Activated T-cell treated with anti-CD3 and anti-CD28 coated beads, Interleukin-2, amount 50 U/mL, for 1 hour (primary cell): ENCODE measurements at places on chromosomes 3 and 15.
A peak's percentile ranks its signal among the peaks of the same experiment; 100 is the strongest.

- no peak for DNase-seq
Measured at GRCh38 chr3:44584646-44585501, at the start of gene ZNF660. ZNF660 (plus strand) TSS chr3:44584964; CDS start chr3:44594194, 9,230 bp downstream.

- no peak for DNase-seq
Measured at GRCh38 chr3:195750797-195751520, 30.2 kb downstream of the MUC20 start.

GRCh38 chr3:186097663-186098451, 11.0 kb downstream of the ETV5 start:
- no peak for DNase-seq

DNA sequence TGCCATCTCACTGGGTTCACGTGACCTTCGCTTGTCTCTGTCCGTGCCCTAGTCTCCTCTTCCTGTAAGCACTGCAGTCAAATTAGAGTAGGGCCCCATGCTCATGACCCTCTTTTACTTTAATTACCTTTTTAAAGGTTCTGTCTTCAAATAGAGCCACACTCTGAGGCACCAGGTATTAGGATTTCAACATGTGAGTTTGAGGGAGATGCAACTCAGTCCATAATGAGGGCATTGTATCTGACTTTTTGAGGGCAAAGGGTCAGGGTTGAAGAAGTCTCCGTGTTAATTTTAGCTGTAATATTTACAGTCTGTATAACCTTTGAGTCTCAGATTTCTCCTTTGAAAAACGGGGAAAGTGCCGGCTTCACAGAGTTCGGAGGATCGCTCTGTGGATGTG, 82.9 kb downstream of the CHRNA7 start:
- no peak for DNase-seq

DNA sequence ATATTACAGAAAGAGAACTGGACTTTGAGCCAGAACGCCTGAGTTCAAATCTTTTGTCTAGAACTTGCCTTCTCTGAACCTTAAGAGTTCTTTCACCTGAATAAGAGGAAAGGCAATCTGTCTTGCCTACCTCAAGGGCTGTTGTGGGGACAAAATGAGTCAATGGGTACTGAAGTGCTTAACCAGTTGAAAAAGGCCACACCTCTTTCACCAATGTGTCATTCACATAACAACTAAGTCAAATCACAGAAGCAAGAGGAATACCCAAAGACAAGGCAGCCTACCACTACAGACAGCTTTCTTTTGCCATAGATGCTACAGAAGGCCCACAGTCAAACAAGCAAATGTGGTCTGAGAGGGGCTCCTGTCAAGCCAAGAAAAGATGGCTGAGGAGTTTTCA, 39.7 kb downstream of the NBEAL2 start:
- DNase-seq, result no peak

GRCh38 chr3:178184833-178185232, 351.4 kb upstream of the KCNMB2 start:
- DNase-seq, result no peak

GRCh38 chr3:151379083-151379734, 5.3 kb downstream of the P2RY12 start:
- DNase-seq, result no peak

DNA sequence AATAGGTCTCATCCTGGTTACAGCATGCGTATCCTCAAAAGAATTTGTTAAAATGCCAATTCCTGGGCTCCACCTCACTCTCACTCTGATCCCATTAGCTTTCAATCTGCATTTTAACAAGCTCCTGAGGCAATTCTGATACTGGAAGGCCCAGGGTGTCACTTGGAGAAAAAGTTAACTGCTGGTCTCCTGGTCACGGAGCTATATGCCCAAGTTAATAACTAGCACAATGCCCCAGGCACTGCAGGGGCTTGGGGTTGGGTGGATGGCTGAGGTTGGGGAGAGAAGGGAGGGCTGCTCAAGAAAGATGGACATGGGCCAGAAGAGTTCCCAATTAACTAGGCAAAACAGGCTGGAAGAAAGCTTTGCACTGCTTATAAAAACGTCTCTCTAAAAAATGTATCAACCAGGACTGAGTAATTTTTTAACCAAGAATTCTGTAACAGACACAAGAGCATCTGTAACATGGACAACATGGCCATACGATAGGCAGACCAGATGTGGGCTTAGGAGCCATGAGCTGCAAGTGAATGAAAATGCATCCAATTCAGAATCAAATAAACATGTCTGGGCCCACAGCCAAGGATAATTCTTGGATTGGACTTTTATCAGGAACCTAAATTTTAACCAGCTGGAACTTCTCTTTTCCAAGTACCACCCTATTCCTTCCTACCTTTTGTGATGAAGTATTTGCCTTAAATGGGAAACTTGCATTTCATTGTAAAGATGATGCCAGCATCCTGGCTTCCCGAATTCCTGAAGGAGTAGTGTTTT, 4.2 kb downstream of the IL17RD start:
- DNase-seq, result no peak

- no peak for DNase-seq
Measured at GRCh38 chr3:50146316-50146901, 8.7 kb upstream of the SEMA3F start.

DNA sequence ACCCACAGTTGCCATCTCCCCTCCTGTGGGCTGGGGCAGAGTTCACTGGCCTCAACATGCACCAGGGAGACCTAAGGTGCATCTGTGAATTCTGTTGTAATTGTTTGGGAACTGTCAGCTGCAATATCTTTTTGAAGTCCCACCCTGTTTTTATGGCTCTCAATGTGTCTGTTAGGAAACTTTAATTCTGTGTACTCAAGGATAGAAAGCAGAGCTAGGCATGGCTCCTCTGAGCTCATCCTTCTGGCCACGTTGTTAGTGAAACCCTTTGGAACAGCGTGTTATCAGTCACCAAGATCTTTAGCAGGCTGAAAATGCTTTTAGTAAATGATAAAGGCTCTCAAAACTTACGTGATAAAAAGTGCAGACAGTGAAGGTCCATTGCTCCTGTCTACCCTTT, 33.6 kb upstream of the MTMR10 start:
- DNase-seq, result no peak

- no peak for DNase-seq
Measured at GRCh38 chr3:132117642-132118041, 82.8 kb upstream of the CPNE4 start.

DNA sequence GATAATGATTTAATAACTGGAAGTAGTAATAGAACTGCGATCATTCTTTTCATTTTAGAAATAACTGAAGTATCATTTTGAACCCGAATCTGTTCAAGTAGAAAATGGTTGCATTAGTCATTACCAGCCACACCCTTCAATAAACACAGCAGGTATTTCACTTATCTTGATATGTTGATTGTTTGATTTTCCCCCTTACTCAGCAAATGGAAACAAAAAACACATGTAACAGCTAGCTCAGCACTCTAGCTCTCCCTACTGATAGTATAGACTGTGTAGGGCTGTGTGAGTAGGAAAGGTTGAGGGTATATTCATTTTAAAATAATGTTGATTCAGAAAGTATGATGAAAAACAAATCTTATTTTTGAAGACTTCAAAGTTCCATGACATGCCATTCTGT, 1.1 kb upstream of the GPR149 start:
- DNase-seq, result no peak

DNA sequence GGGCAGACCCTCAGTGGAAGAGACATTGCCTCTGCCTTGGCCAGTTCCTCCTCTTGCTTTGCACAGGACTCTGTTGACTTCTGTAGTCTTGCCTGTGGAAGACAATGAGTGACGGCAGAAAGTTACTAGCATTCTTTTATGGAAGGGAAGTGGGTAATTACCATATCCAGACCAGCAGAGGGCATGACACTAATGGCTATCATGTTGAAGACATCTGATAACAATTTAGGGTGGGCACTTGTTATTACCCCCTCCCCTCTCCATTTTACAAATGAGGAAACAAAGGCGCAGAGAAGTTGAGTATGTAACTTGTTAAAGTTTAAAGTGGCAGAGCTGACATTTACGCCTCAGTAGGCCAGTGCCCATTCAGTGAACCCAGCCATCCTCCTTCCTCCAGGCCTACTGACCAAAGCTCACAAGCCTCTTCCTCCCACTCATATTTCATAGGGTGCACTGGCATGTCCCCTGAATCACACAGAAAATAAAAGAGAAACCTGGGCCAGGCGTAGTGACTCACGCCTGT, 48.2 kb upstream of the FMN1 start:
- no peak for DNase-seq

- no peak for DNase-seq
Measured at GRCh38 chr3:25113891-25114290, 314.2 kb upstream of the RARB start.

DNA sequence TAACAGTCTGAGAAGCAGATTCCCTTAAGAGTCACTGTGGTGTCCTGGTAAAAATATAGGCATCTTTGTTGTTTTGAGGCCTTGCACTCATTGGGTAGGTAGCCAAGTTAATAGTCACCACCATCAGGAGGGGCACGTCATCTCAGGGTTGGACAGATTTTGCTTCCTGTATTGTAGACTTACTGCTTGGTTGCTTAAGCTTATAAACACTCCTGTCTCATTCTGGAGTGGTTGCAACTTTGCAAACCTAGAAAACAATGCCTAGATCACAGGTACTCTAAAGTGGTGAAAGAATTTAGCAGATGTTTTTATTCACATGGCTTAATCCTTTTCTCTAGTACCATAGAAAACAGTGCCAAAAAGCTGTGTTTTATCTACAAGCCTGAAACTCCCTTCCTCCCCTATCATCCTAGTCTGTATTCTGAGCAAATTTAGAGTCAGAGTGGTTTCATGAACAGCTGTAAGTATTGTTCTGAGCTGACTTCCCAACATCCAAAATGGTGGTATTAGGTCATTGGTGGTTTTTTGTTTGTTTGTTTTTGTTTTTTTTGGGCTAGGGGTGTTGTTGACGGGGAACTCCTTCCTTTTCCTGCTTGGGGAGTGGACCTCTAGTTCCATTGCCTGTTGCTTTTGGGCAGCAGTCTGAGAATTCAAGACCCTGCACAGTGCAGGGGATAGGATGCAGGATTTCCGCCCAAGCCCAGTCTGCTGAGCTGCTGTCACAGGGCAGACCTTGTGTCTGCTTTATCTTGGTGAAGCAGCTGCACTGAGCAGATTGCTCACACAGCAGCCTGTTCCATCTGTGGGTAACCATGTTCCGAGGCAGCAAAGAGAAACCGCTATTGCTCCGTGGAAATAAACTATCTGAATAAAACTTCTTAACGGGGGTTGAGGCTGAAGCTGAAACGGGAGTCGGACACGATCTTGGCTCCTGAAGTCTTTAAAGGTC, 202.0 kb downstream of the AKAP13 start:
- peak; percentile 71 for DNase-seq

DNA sequence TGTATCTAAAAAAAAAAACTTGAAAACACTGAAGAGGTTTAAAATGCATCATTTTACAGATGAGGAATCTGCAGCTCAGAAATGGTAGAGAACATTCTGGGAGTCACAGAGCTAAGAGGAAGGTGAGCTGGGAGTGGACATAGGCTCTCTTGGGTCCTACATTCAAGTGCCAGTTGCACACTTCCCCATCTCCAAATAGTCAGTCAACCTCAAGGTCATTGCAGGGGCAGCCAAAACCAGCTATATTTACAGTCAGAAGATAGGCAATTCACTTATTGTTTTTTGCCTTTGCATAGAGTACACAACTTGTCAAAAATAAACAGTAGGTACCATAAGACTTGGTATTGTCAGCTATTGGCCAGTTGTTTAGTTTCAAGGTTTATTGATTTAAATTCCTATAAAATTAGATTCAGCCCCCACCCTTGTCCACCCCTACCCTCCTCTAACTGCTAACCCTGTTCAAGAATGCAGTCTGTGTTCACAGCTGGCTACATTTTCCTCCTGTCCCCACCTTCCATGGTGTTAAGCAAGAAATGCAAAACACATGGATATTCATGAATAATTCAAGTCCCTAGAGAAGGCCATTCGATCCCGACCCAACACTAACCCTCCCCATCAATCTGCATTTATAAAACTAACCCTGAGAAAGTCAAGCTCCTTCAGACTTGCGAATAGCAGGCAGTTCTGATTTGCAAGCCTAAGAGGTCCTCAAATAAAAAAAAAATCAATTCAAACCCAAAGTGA, 567.0 kb upstream of the MCTP2 start:
- no peak for DNase-seq

DNA sequence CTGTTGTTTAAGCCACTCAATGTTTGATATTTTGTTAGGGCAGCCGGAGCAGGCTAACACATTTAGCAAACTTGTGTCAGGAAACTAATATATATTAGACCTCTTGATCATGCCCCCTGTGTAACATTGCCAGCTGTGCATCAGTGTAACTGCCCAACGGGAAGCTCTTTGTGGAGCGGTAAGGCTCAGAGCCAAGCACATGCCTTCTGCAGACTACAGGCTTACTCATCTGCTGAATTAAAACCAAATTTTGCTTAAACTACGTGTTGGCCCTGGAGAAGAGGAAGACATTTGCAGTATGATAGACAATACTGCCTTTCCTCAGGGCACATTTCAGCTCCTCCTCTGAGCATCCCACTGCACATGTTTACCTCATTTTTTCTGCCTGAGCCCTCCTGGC, 50.5 kb upstream of the KCNMB2 start:
- DNase-seq, result no peak

DNA sequence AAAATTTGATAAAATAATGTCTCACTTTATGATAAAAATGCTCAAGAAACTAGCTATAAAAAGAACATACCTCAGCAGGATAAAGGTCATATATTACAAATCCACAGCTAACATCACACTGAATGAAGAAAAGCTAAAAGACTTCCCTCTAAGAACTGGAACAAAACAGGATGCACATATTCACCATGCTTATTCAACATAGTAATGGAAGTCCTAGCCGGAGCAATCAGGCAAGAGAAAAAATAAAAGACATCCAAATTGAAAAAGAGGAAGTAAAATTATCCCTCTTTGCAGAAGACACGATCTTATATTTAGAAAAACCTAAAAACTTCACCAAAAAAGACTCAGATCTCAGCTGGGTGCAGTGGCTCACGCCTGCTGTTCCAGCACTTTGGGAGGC, 34.0 kb downstream of the SENP7 start:
- DNase-seq, result no peak

- DNase-seq, result no peak
Measured at GRCh38 chr15:42077689-42078088, 16.7 kb downstream of the PLA2G4D start.

DNA sequence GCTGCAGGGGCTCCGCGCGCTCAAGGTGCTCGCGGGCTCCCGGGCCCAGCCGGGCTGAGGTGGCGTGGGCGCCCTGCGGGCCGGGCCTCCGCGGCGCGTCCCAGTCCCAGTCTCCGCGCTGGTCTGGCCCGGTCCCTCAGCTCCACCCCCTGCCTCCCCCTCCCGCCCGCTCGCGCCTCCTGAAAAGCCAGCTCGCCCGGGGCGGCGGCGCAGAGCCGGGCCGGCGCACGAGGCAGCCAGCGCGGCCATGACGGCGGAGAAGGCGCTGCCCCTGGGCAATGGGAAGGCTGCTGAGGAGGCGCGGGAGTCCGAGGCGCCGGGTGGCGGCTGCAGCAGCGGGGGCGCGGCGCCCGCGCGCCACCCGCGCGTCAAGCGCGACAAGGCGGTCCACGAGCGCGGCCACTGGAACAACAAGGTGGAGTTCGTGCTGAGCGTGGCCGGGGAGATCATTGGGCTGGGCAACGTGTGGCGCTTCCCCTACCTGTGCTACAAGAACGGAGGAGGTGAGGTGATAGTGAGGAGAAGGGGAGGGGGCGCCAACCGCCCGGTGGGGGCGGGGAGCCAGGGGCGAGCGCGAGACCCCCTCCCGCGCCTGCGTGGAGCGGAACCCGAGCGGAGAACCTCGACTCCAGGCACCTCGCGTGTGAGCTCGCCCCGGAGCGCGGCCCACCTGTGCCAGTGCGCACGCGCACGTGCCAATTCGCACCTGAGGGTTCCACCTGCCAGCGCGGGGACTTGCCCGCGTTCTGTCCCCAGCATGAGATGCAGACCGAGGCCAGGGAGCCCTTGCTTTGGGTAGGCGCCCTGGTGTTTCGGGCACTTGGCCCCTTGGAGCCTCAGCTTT, at the start of gene SLC6A11:
Gene SLC6A11, plus strand, starts transcription at position 210 of the 844 bp plus-strand sequence. Its CDS starts 38 bp downstream, at position 248.
- DNase-seq, result no peak

- no peak for DNase-seq
Measured at GRCh38 chr15:69747193-69747592, 294.6 kb downstream of the RPLP1 start.
